Suprapubic skin (tissue), 4 donors: ENCODE measurements at places on chromosomes 5 and 9. TPM values are rescaled to one million over a fixed set of nuclear protein-coding genes. Genes with fewer than 3 reads are reported as not detected.
A peak's percentile ranks its signal among the peaks of the same experiment; 100 is the strongest.

The PKD2L2 gene
- not detected for total RNA-seq

The ECSCR gene
- 4.2 TPM for total RNA-seq

The TUSC1 gene
- 19.4 TPM for total RNA-seq

The ADRB2 gene
- total RNA-seq: 109 TPM

DNA sequence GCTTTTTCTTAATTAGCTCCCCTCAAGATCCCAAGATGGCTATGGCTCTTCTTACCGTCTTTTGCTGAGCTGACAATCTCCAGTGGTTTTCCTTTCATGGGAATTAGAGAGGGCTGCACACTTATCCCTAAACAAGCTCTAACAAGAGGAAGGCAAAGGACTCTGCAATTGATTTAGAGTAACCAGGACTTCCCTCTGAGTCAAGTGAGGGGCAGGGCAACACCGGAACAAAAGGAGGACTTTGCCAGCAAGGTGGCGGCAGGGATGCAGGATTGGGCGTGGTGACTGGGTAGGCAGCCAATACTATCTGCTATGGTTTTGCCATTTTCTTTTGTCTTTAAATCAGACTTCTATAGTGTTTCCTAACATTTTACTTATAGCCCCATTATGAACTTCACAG, 9.8 kb downstream of the SLC44A1 start:
- no peak for DNase-seq

DNA sequence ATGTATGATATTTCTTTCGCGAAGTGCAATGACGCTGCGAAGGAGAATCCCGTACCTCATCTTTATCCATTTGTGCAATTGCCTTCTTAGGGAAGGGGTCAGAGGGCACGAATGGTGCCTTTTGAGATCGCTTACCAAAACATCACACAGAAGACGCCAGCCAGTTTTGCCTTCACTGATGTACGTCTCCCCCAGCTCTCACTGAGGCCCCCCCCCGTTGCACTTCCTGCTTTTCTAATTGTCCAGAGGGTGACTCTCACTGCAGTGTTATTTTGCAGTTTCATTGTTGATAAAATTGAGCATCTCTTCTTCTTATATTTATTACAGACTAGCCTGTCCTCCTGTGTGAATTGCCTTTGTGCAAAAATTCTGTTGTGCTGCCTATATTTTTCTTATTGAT, 39.0 kb upstream of the CACNA1B start:
- DNase-seq: no peak

The CNOT6 gene
- total RNA-seq: 13.9 TPM

DNA sequence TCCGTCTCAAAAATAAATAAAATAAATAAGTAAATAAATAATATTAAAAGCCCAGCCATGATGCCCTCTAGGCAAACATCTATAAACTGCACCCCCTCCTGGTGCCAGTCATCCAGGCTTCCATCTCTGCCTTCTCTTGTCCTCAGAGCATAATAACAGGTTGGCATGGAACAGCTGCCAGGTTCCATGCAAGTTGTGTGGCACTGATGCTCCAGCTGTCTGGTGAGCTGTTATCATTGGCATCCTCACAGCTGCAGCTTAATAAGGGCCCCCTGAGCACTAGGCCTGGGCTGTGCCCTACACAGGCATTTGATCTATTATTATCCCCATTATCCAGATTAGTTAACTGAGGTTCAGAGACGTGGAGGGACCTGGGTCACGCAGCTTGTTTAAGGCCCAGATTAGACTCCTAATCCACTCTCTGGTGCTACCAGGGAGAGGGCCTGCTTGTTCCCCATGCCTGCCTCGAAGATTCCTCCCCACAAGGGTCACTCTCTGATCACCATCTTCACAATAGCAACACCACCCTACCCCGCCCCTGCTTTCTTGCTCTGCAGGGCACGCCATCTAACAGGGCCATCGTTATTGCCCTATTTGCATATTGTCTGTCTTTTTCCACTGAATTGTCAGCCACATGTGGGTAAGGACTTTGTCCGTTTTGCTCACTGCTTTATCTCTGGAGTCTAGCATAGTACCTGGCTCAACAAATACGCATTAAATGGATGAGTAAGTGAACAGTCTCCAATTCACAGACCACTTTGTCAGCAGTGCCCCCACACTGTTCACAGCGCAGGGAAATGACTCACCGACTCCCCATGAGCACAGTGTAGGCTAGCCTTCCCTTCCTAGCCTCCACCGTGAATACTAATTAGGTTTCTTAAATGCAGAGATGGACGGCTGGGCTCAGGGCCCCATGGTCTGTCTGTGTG, 1.5 kb upstream of the DNM1 start:
- no peak for DNase-seq

The NFIB gene
- total RNA-seq: 127 TPM

The HSD17B4 gene
- total RNA-seq: 142 TPM

The GOLM1 gene
- 10.6 TPM for total RNA-seq

The SLC1A3 gene
- 29.7 TPM for total RNA-seq

DNA sequence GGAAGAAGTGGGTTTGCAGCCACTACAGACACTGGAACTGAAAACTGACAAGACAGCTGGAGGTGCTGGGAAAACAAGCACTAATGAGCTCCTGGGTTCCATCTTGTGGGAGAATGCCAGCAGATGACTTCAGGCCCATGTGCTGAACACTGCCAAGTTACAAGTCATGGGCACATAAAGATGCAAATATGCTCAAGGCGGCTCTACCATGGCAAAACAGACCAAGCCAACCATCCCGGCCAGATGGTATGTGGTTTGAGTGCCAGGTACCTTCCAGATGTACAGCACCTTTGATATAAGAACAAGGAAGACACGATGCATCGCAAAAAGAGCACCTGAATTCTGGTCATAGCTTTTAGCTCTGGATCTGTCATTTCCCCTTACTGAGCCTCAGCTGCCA, 19.9 kb downstream of the TNFSF8 start:
- no peak for DNase-seq

- no peak for DNase-seq
Observed at GRCh38 chr9:127505396-127506116, 54.2 kb downstream of the LRSAM1 start.

GRCh38 chr5:3828761-3829160, 233.1 kb downstream of the IRX1 start:
- no peak for DNase-seq

DNA sequence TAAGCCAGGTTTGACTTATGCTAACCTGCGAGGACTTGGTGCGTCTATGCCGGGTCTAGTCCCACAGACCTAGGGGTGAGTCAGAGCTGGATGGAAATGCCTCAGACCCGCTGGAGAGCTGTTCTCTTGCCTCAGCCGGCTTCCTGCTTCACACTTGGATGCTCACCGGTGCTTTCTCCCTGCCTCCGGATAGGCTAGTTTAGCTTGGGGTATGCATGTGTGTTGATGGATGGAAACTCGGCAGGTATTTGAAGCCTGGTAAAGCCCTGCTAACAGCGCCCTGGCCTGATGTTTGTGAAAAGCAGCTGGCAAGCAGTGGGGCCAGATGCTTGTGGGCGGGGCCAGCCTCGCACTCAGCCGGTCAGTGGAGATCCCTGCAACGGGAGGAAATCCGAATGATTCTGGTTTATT, 29.3 kb downstream of the PRRC2B start:
- DNase-seq: no peak

GRCh38 chr5:156513123-156513815, 186.3 kb downstream of the SGCD start:
- DNase-seq: no peak

The SPINK6 gene
- 2.3 TPM for total RNA-seq

- DNase-seq: peak; percentile 75
Observed at GRCh38 chr9:107784235-107784958, 294.8 kb upstream of the KLF4 start.

GRCh38 chr9:131366761-131367401, 27.0 kb upstream of the PRRC2B start:
- DNase-seq: no peak

GRCh38 chr9:90502134-90502533, 140.5 kb downstream of the DIRAS2 start:
- no peak for DNase-seq

The RANBP3L gene
- 0.95 TPM for total RNA-seq

DNA sequence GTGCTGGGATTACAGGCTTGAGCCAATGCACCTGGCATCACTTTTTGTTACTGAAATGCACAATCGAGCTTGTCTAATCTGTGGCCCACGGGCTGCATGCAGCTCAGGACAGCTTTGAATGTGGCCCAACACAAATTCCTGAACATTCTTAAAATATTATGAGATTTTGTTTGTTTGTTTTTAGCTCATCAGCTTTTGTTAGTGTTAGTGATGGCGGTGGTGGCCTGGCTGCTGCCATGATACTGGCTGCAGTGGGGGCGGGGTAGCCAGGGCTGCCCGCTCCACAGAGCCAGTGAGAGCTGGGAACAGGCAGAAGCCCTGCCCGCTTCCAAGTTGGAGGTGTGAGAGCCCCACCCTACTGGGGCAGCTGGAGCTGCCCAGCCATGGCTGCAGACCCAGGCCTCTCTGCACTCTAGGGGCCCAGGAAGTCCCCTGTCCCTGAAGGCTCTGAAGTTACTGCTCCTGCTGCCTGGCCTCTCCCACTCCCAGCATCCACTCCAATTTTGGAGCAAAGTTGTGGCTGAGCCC, 76.6 kb upstream of the SHB start:
- DNase-seq: no peak

GRCh38 chr9:79813258-79813638, 241.5 kb downstream of the TLE4 start:
- DNase-seq: no peak

GRCh38 chr9:98430535-98431292, 175.3 kb upstream of the TBC1D2 start:
- DNase-seq: no peak

The IRX1 gene
- total RNA-seq: 5.4 TPM

GRCh38 chr9:124298646-124299235, 41.0 kb downstream of the NEK6 start:
- no peak for DNase-seq

The NKD2 gene
- total RNA-seq: 7.9 TPM

GRCh38 chr5:39570403-39571027, 145.7 kb upstream of the DAB2 start:
- no peak for DNase-seq
